ENCODE measurements at places on chromosomes 3 and 15. TPM values are rescaled to one million over a fixed set of nuclear protein-coding genes. Genes with fewer than 3 reads are reported as not detected.

The RLBP1 gene
- not detected for polyA plus RNA-seq

The MAP1A gene
- polyA plus RNA-seq = not detected

The KLHL6 gene
- polyA plus RNA-seq = 10.6 TPM

The MINAR1 gene
- polyA plus RNA-seq = not detected

The ANKRD34C gene
- polyA plus RNA-seq = not detected
